ENCODE measurements at places on chromosomes 16 and 17.

DNA sequence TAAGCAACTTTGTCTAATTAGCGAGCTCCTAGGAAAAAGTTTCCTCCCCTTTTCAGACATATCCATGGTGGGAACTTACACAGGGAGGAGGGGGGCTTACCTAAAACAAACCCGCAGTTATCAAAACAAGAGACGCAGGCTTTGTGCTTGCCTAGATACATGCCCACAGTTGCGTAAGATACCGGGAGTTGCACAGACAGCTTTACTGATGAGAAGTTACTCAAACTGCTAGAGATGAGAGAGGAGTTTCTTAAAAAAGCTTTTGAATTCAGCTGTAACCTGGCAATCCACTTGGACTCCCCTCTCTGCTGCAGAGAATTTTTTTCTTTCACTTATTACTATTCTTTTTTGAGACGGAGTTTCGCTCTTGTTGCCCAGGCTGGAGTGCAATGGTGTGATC, 6.8 kb upstream of the ZP2 start:
- DNase-seq: no peak

DNA sequence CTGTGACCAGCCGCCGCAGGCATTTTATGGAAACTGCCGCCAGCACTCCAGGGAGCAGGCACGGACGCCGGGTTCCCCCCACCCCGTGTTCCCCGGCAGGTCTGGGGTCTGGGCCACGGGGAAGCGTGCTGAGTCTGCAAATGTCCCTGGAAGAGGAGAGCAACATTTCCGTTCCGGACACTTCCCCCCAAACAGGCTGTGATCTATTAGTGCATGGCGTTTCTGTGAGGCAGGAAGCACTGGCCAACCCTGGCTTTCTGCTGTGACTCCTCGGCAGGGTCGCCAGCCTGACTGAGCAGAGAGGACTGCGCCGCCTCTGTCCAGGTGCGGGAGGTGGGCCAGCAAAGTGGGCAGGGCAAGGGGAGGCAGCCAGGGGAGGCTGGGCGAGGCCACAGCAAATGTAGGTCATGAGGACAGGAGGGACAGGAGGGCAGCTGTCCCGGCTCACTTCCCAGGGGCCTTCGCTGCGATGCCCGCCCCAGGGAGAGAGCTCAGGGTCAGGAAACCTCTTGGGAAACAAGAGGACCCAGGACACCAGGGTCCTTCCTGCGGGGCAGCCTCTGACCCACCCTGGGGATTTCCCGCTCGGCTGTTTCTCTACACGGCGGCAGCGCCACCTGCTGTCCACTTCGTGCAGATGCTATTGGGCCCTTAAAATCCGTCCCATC, 9.5 kb downstream of the FOXF1 start:
- no peak for DNase-seq

- DNase-seq: no peak
Measured at GRCh38 chr16:17343028-17343427, 127.7 kb downstream of the XYLT1 start.

DNA sequence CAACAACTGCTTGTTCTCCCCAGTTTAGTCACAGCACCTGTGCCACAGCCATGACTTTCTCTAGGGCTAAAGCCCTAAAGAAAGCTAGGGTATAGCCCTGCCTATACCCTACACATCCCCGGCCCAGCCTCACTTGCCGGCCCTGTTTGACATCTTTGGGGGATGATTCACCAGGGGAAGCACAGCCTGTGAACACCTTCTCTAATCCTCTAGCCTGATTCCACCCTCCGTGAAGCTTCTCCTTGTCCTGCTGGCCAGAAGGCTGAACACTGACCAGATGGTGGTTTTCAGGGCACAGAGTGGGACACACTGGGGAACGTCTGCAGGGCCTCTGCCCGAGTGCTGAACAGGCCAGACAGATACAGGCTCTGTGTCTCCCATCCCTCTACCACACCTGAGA, 6.0 kb downstream of the CLEC16A start:
- no peak for DNase-seq

- DNase-seq: no peak
Measured at GRCh38 chr16:89922477-89922883, 662 bp upstream of the TUBB3 start.

- DNase-seq: no peak
Measured at GRCh38 chr17:75010683-75011400, 1.6 kb upstream of the MRPL58 start.

- no peak for DNase-seq
Measured at GRCh38 chr17:18267927-18268711, 7.7 kb downstream of the MIEF2 start.

GRCh38 chr17:8109661-8110455, 8.5 kb downstream of the ALOXE3 start:
- peak; percentile 66 for DNase-seq

GRCh38 chr17:44023545-44024270, 8.9 kb upstream of the TMEM101 start:
- no peak for DNase-seq

GRCh38 chr17:70797166-70797565, 627.8 kb downstream of the KCNJ2 start:
- DNase-seq: no peak

GRCh38 chr16:67104061-67104460, 5.7 kb upstream of the PHAF1 start:
- no peak for DNase-seq

GRCh38 chr17:40963838-40964237, 2.9 kb downstream of the KRT39 start:
- DNase-seq: no peak

- no peak for DNase-seq
Measured at GRCh38 chr16:51024703-51025102, 126.4 kb downstream of the SALL1 start.

DNA sequence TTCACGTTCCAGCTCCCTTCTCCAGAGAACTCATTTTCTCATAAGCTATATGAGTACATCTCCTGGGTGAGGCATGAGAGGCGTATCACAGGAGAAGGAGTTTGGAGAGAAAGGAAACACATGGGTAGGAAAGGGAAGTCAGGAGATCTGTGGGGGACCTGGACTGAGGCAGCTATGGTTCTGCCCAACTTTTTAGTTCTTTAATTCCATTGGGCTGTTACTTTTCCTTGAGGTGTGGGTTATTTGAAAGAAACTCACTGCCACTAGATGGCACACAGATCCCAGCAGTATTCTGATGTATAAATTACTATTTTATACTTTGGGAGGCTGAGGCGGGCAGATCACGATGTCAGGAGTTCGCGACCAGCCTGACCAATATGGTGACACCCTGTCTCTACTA, 63.6 kb downstream of the NUP93 start:
- DNase-seq: no peak

- no peak for DNase-seq
Measured at GRCh38 chr17:9018726-9019125, 2.6 kb upstream of the NTN1 start.

- DNase-seq: no peak
Measured at GRCh38 chr17:79970576-79971068, 65.0 kb downstream of the TBC1D16 start.

DNA sequence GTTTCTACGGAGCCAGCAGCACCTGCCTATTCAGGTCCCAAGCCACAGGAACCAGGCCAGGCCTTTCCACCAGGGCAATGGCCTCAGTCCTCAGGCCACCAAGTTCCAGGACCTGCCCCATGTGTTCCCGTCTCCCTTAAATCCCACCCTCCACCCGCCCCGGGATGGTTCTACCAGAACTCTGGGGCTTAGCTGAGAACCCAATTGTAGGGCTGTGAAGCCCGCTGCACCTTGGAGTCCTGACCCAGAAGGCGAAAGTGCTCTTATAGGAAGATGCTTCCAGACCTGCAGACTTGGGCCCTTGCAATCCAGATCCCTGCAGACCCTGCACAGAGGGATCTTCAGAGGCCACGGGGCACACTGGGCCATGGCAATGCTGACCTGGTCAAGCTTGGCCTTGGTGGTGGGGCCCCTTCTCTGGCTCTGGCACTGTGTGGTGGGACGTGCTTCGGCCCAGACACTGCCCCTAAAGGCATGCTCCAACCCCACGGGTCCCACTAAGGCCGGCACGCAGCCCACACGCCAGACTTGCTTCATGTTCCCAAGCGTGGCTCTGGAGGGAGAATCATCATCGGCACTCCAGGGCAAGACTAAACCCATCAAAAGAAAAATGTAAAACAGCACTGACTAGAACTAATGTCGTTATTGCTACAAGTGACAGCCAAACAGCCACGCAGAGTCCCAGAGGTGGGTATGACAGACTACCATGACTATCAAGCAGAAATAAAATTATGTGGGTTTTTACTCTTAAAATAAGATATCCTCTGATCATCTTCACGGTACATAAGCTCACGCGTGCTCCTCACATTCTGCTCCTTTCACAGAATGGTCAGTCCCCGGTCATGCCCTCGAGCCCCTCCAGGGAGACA, 41.3 kb upstream of the ATP2A3 start:
- DNase-seq: no peak

DNA sequence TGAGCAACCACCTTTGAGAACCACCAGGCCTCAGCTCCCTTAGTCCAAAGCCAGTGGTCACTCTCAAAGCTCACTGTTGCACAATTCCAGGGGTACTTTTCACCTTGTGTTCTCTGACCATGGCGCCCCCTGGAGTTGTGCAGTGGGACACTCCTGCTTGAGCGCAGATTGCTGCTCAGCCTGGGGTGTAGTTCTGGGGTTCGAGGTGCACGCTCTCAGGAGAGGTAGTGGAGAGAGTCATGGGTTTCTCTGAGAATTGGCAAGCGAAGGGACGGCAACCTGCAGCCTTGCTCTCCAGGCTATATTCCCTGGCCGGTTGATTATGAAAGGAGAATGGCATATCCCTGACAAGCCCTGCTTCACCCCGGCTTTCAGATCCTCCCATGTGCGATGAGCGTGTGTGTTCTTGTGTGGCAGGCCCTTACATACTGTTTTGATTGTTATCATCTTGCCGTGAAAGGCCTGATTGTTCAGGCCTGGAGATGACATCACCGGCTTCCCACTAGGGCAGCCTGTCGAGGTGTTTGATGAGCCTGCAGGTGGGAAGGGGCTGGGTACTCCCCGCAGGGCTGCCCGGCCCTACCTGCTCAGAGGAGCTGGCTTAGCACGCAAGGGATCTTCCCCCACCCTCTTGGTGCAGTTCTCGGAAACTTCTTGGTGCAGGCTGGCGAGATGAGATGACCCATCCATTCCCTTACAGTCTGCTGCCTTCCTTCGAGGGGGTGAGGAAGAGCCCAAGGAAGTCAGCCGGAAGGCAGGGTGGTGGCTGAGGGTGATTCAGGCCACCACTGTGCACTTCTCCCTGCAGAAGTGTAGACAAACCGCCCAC, 431.2 kb downstream of the SLC39A11 start:
- no peak for DNase-seq

DNA sequence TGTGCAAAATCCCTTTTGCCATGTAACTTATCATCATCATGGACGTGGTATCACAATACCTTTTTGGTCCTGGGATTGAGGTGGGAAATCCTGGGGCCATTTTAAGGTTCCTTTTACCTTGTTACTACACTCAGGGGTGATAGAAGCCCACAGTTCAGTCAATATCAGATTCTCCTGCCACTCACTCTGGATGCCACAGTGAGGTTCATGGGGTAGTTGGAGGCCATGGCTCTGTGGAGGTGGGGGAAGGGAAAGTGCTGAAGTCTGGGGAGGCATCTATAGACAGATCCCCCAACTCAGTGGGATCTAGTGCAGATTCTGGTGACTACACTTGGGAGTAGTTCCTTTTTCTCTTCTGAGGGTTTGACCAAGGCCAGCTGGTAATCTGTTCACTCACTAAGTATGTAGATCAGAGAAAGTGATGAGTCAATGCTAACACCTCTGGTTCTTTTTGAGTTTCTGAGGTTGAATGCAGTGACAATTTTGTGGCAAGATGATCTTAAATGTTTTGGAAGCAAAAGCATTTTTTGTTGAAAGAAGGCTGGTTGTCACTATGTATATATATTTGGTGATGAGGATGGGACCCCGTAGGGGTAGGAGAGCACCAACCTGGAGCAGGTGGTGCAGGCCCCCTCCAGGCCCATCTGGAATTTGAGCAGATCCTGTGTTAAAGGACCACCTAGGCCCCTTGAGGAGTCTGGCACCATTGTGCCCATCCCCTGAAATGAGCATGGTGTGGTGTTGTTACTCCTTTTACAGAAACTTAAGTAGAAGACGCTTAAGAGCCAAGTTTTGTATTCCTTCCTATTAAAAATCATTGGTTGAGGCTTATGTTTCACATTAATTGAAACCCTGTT, 18.8 kb upstream of the IRF8 start:
- no peak for DNase-seq

GRCh38 chr16:89439659-89440058, 50.7 kb downstream of the ANKRD11 start:
- DNase-seq: no peak

GRCh38 chr16:12147681-12148080, 171.1 kb downstream of the SNX29 start:
- DNase-seq: no peak

- DNase-seq: no peak
Measured at GRCh38 chr16:49849037-49849753, 6.7 kb downstream of the ZNF423 start.

DNA sequence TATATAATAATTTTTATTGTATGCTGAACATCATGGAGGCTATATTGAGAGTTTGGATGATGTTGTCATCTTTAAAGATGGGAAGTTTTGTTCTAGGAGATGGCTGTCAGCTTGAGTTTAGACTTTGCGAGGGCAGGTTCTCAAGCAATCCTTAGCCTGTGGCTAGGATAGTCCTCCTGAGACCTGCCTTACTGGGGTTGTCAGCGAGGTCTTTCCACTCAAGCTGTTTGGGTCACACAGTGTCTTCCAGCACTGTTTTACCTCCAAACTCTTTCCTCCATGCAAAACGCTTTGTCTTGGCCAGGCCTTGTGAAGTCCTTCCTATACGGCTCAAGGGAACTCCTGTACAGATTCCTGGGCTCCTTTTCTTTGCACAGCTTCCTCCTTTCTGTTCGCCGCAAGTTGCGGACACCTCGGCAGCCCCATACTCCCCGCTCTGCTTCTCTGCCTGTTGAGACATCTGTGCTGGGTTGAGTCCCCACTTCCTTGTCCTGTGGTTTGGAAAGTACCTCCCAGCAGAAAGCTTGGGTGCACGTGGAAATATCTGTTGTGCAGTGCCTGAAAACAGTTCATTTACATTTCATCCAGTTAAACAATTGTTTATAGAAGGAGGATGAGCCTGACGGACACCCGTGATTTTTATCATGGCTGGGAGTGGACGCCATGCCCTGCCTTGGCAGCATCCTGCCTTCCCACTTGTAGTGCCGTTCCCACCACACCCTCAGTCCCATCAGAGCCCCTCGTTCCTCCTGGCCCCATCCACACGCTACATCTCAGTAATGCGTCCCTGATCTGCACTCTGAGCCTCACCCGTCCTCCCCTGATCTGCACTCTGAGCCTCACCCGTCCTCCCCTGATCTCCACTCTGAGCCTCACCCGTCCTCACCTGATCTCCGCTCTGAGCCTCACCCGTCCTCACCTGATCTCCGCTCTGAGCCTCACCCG, 55.0 kb upstream of the CBFA2T3 start:
- no peak for DNase-seq

DNA sequence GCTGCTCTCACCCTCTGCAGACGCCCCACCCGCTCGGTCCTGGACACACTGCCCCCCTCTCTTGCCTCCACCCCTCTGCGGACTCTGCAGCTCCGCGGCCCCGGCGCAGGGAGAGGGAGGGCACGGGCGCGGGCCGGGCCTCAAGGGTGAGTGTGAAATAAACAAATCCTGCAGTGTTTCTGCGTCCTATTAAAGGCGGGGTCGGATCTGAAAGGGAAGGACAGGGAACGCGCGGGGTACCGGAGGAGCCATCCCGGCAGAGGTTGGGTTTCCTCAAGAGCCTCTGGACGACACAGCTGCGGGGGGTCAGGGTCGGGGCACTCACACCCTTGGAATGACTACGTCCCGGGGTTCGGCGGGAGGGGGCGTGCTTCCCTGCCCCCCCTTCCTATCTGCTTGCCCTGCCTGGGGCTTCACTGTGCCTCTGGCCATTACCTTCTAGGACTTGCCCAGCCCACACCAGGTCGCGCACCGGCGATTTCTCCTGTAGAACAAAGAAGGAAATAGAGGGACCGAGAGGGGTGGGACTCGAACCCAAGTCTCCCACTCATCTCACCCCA, 466 bp upstream of the HSF4 start:
- DNase-seq: no peak

Measured in activated CD4-positive, CD25-positive, alpha-beta regulatory T cell (primary cell).